ENCODE measurements at places on chromosomes 11 and 22.

DNA sequence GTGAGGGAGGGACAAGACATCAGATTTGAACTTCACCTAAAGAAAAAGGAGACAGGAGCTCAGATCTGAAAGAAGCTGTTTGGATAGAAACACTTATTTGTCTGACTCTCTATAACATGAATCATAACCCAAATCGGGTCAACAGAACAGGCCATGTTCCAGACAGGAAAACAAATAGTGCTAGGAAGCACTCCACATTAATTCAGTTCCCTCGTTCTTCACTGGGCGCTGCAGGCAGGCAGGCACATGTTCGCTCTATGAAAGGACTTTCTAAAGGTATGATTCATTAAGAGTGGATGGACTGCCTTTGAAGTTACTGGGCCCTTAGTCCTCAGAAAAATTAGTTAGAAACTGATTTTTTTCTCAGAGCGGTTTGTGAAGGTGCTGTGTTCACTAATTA lies 137.5 kb upstream of the TRPC6 start:
- DNase-seq, result no peak

- DNase-seq, result no peak
Observed at GRCh38 chr11:43504316-43504950, 145.7 kb downstream of the TTC17 start.

GRCh38 chr11:68021167-68021787 lies 9.2 kb upstream of the NDUFS8 start:
- DNase-seq, result no peak

DNA sequence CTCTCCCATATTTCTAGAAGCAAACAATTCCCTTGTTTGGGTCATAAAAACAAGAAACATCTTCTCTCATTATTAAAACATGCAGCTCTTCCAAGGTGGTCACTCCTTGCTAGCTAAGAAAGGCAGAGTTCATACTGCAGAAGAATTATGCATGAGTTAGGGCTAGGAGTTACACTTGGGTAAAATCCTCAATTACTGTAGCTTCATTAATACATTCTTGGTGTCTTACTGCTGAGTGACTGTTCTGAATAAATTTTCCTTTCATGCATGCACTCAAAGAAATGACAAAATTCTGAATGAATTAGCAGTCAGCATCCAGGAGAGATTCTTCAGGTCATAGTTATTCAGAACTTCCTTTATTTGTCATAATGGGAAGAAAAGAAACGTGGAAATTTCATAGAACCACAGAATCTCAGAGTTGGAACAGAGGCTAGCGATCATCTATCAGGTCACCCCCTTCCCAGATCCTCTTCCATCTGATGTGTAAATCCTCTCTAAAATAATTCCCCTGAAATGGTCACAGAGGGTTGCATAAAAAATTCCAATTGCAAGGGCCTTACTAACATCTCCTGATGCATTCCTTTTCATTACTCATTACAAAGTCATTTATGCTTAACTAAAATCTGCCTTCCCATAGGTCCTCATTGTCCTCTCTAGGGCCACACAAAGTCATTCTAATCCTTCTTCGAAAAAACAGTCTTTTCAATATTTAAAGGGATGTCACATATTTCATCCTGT lies 771.5 kb downstream of the DLG2 start:
- DNase-seq, result no peak

GRCh38 chr11:115642660-115643059 lies 138.4 kb upstream of the CADM1 start:
- no peak for DNase-seq

DNA sequence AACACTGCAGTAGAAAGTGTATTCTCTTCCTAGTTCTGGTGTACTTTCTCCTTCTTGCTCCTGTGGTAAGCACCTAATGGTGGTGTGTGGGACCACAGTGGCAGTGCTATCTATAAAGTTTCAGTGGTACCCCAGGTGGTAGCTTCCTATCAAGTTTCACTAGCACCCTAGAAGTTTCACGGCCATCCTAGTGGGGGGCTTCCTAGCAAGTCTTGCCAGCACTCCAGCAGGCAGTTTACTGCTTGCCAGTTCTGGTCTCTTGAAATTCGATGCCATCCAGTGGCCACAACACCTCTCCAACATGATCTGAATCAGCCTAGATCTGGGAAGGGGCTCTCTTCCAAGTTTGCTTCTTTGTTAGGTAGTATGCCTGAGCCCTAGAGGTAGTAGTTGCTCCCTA lies 229.6 kb downstream of the SWAP70 start:
- DNase-seq, result no peak

- DNase-seq, result no peak
Observed at GRCh38 chr11:123719452-123719851, 22.0 kb downstream of the ZNF202 start.

- no peak for DNase-seq
Observed at GRCh38 chr11:116808262-116809175, 14.6 kb downstream of the APOA4 start.

DNA sequence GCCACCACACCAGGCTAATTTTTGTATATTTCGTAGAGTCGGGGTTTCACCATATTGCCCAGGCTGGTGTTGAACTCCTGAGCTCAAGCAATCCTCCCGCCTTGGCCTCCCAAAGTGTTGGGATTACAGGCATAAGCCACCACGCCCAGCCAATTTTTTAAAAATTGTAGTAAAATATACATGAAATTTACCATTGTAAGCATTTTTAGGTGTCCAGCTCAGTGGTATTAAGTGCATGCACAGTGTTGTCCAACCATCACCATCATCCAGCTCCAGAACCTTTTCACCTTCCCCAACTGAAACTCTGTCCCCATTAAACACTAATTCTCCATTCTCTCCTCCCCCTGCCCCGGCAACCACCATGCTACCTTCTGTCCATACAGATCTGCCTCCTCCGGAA lies 8.5 kb downstream of the FADS3 start:
- no peak for DNase-seq

GRCh38 chr11:126647735-126648134 lies 292.2 kb downstream of the ST3GAL4 start:
- no peak for DNase-seq

Measured in CD4-positive, alpha-beta T cell treated with Interleukin-15 for 4 hours (primary cell).